ENCODE measurements at places on chromosomes 16 and 17.

GRCh38 chr17:58626905-58627304, 64.9 kb downstream of the TEX14 start:
- no peak for DNase-seq

DNA sequence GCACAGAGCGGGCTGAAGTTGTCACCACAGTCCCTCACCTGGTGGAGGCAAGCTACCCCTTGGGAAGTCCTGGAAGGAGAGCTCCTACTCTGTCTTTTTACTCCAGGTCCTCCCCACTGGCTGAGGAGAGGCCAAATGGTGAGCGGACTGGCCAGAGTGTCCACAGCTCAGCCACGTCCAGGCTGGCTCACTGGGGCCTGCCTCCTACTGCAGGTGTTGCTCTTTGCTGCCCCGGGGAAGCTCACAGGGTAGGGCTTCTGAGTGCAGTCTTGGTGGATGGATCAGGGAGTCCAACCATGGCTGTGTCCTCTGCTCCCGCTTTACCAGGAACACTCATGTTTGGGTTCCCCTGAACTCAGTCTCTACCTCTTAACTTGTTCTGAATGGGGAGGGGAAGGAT, 2.7 kb downstream of the B9D1 start:
- no peak for DNase-seq

DNA sequence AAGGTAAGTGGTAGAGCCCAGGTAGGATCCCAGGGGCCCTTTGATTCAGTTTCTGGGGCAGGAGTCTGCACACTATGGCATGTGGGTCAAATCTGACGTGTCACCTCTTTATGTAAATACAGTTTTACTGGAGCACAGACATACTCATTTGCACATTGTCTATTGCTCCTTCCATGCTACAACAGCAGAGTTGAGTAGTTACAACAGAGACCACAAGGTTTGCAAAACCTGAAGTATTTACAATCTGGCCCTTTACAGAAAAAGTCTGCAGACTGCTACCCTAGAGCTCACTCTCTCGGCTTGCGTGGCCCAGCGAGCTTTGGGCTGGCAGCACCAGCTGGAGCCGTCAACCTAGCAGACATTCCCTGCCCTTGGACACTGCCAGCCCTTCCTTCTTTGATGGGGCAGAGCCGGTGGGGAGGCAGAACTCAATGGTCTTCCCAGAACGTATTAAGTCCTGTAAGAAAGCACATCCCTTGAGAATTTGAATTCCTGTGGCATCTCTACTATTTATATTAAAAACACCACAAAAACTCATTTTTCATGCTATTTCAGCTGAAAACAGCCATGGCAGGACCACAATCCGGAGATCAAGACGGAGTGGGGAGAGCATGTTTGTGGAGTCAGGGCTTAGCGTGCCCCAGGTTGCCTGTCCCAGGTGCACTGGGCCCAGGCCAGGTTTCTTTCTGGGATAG, 133.1 kb upstream of the NUDT7 start:
- DNase-seq = no peak

DNA sequence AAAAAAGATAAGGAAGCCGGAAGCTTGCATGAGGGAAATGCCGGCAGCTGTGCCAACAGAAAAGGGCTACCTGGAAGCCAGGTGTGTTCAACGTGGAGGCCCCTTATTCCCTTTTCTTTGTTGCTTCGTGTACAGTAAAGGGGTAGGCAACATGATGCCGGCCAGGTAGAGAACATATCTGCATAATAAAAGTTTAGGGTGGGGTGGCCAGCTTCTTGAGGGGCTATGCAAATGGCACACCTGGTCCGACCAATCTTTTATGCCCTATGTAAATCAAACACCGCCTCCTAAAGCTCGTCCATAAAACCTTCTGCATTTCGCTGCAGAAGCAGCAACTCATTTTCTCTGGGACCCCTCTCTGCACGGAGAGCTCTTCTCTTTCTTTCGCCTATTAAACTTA, 911.6 kb downstream of the KCNJ2 start:
- DNase-seq = no peak

DNA sequence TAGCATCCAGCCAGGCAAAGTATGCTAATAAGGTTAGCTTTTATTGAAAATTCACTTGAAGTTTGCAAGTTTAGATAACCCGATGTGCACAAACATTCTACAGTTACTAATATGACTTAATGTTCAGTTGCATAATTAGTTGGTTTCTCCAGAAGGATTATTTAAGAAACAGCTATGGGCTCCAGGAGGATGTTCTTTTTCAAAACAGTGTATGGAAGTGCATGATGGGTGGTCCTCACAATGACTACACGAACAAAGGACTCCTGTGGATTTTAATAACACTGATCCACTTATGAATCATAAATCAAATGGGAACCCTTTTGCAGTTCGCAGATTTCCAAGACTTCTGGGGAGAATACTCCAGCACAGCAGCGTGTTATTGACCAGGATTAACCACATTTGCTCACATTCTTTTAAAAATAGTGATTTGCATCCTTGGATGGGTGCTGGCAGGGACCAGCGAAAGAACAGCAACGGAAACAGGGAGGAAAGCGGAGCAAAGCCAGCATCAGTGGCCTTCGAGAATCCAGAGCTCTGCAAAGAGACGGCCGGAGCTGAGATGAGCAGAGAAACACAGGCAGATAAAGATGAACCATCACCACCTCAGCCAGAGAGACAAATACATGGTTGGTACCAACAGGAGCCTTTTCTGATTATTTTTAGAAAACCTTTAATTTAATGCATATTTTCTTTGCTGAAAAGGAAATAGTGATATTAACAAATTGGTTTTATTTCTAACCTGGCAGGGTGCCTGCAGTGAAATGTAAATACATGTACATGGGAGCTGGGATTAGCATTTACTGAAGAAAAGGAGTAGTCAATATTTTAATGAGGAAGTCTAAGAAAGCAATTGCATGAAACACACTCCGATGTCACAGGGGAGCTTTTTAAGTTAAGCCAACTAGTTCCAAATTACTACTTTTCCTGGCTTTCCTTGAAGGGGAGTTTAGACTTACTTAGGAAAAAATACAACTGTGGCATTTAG, 623.2 kb upstream of the ZFHX3 start:
- DNase-seq = peak; percentile 21
